ENCODE measurements at places on chromosomes 5 and 9. TPM values are rescaled to one million over a fixed set of nuclear protein-coding genes. Genes with fewer than 3 reads are reported as not detected.

The TBCA gene
- total RNA-seq, result 55.4 TPM

The SLC31A2 gene
- total RNA-seq, result 7.1 TPM

The FBN2 gene
- total RNA-seq, result 194 TPM

The GRIA1 gene
- not detected for total RNA-seq

The SPOCK1 gene
- 1.6 TPM for total RNA-seq

The RMI1 gene
- 5.9 TPM for total RNA-seq

All from placental epithelial cell (primary cell).